ENCODE measurements at places on chromosomes 13 and 19.

DNA sequence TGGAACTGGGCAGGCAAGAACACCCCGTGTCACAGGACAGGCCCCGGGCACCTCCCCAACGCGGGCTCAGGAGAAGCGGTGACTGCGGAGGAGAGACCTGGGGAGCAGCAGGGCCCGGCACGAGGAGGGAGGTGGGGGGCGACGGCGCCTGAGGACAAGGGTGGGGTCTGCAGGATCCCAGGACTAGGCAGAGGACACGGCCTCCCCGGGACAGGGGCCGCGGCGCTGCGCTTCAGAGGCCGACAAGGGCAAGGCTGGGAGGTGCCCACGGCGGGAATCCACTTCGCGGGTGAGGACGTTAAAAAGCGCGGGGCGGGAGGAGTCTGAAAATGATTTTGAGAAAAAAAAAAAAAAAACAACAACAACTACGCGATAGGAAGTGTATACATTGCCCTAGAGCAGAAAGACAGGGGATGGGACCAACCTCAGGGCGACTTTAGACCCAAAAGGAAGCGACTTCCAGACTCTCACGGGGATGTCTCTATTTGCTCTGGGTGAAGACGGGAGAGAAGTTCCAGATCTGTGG lies 44.9 kb downstream of the ZNF611 start:
- DNase-seq, result no peak

GRCh38 chr13:67538906-67539305 lies 308.8 kb upstream of the PCDH9 start:
- no peak for DNase-seq

DNA sequence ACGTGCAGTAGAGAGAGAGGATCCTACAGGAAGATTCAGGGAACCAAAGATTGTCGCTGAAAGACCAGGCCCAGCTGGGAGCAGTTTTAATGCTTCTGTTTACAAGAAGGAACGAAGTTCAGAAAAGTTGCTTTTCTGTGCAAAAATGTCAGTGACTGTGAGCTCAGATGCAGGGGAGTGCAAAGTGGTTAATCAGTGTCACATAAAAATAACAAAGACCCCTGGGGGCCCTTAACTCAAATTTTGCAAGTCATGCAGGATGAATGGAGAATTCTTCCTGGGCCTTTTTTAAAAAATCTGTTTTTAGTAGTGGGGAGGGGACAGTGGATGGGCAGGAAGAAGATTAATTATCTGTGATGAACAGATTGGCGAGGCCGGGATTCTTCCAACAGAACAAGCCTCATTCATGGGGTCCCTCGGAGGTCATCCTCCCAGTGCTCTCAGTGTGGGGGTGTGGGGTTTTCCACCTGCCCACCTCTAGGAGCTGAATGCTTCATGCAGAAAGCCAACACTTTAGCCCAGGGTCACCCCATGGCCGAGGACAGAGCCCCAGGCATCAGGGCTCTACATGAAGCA lies 167.2 kb downstream of the UQCRFS1 start:
- DNase-seq, result no peak

DNA sequence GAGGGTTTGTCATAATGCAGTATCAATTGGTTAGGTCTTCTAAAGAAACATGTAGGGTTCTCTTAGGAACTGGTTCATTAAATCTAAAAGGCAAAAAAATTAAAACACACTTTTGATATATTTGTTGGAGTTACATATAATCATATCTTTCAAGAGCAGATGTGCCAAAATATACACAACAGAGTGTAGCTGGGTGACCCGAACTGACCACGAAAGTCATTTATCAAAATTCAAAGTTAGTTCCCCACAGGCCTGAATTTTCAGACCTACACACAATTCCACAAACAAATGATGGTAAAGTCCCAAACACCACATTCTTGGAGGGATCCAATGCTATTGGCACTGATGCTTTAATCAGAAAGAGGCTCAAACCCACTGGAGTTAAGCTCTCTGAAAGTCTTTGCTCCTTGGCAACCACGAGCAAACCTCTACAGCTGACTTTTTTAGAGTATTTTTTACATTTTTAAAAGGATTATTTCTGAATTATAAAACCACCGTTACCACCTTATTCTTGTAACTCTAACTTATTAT lies 50.9 kb downstream of the IRS2 start:
- no peak for DNase-seq

GRCh38 chr13:80524447-80525215 lies 183.7 kb upstream of the SPRY2 start:
- no peak for DNase-seq

DNA sequence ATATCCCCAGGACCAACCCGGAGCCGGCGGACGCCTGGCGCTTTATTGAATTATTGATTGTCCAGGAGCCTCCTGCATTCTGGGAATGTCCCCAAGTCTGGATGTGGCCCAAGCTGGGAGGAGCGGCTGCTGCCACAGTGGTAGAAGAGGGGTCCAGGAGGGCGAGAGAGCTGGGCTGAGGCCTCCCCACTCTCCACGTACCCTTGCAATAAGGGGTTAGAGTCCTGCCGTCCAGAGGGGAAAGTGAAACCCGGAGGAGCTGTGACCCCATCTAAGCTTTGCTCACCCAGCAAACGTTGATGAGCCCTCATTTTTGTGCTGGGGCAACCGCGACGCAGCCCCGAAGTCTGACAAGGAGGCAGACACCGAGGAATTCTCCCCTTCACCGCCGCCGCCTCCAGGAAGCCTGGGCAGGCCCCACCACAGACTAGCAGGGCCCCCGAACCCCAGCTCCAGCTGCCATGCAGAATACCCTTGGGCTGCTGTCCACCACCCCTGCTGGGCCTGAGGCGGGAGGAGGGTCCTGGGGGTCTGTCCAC lies 1.4 kb upstream of the C2CD4C start:
- DNase-seq, result no peak

DNA sequence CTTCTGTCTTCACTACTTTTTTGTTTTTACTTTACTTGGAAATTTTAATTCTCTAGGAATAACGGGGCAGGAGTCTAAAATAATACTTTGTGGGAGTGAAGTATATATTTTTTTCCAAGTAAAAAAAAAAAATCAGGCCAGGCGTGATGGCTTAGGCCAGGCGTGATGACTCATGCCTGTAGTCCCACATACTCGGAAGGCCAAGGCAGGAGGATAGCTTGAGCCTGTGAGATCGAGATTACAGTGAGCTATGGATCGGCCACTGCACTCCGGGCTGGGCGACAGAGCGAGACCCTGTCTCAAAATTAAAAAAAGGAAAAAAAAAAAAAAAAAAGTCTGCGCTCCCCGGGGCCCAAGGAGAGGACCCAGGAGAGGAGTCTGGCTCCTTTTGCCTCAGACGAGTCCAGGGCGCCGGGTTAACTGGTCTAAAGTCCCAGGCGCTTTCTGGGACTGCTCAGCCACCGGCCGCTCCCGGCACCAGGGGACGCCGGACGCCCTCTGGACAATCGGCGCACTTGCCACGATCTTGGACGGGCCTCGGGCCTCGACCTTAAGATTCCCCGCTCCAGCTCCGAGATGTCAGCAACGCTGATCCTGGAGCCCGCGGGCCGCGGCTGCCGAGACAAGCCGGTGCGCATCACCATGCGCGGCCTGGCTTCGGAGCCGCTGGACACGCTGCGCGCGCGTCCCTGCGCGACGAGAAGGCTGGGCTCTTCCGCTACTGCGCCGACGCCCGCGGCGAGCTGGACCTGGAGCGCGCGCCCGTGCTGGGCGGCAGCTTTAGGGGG lies 2.7 kb upstream of the ZFP82 start:
- no peak for DNase-seq

- DNase-seq, result no peak
Observed at GRCh38 chr13:50677687-50678463, 165.6 kb downstream of the DLEU7 start.

GRCh38 chr13:25771202-25771601 lies 280.6 kb downstream of the SHISA2 start:
- no peak for DNase-seq

DNA sequence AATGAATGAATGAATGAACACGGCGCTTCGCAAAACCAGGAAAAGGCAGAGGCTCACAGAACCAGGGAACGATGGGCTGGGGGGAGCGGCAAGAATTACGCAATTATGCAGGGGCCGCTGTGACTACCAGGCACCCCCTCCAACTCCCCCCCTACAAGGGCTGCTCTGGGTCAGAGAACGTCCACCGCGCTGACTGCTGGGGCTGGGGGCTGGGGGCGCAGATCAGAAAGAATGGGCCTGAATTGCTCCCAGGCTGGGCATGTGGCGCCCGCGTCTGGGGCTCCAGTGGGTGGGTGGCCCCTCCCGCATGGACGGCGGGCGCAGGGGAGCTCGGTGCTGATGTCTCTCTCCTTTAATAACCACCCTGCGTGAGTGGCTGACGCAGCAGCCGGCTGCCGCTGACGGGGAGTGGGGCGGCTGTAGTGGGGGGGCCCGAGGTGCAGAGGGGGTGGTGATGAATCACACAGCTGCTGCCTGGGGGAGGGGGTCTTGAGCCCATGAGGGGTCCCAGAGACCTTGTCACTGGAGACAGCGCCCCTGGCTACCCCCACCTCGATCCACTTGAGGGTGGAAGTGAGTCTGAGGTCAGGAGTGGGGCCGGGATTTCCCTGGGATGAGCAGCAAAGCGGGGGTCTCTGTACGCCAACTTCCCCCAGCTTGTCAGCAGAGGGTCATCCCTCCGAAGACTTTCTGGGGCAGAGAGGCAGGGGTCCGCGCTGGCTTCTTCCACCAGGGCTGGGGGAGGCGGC lies 1.5 kb upstream of the CIRBP start:
- no peak for DNase-seq

DNA sequence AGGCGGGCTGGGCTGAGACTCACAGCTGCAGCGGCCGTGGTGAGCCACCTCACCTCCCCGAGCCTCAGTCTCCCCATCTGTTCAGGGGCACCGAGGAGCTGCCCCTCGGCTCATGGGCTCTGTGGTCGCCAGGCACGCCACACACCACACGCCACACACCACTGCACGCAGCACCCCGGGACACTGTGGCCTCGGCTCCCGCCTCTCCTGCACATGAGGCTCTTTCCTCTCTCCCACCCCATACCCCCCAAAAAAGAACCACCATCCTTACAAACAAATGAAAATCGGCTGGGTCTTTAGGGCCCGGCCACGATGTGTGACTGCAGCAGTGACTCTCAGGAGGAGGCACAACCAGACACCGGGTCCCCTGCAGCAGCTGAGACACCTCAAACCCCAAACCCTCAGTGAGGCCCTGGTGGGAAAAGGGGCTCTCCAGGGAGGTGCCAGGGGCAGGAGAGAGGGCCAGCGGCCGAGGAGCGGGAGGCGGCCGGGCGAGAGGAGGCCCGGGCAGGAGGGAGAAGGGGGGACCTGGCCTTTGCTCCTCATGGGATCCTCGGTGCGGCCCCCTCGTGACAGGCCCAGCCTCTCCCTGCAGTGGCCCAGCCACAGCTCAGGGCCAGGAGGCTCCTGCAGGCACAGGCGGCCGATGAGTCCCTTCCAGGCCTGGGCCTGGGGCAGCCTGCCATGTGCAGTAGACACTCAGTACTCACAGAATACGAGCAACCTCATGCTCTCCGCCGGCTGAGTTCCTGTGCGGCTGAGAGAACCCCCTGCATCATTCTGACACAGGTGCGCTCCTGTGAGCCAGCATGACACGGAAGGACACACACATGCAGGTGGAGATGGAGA lies 66.3 kb downstream of the RASA3 start:
- no peak for DNase-seq

DNA sequence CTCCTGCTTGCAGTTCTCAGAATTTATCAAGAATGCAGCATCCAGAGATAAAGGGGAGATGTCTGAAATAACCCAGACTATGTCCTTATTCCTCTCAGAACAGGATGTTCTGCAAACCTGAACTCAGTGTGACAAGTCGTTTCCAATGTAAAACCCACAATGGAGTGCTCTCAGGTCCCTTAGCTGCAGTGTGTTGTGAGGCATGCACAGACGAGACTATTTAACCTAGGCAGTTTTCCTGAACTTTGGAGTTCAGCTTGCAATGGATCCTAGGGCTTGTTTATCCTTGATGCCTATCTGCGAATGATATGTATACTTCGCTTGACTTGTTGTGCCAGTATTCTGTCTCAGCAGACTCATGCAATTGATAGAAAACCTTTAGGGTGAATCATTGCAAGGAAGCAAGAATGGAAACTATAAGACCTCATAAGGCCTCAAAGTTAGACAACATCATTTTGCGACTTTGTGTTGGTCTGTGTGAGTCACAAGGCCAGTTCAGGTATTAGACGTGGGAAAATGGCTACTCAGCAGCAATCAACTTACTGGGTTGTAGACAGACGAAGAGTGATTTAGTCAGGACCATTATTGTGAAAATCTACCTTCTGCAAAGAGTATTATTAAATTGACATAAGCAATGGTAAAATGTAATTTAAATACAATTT lies 2439.9 kb upstream of the PCDH20 start:
- no peak for DNase-seq

DNA sequence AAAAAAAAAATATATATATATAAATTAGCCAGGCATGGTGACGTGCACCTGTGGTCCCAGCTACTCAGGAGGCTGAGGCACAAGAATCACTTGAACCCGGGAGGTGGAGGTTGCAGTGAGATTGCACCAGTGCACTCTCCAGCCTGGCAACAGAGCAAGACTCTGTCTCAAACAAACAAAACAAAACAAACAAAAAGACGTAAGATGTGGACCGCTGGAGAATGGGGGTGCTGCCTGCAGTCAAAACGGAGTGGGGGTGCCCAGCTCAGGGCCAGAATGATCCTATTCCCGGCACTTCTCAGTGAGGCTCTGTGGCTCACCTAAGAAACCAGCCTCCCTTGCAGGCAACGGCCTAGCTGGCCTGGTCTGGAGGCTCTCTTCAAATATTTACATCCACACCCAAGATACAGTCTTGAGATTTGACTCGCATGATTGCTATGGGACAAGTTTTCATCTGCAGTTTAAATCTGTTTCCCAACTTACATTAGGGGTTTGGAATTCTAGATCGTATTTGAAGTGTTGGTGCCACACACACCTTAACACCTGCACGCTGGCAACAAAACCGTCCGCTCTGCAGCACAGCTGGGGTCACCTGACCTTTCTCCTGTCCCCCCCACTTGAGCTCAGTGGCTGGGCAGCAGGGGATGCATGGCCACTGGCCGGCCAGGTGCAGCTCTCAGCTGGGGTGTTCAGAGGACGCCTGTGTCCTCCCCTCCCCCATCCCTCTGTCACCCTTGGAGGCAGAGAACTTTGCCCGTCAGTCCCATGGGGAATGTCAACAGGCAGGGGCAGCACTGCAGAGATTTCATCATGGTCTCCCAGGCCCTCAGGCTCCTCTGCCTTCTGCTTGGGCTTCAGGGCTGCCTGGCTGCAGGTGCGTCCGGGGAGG lies at the start of gene F7:
Gene F7, plus strand, starts transcription at position 760 of the 889 bp plus-strand sequence. Its CDS starts 51 bp downstream, at position 811.
- DNase-seq, result no peak

- DNase-seq, result no peak
Observed at GRCh38 chr13:40533072-40533471, 133.4 kb downstream of the FOXO1 start.

GRCh38 chr13:107941345-107942029 lies 273.8 kb downstream of the LIG4 start:
- no peak for DNase-seq

DNA sequence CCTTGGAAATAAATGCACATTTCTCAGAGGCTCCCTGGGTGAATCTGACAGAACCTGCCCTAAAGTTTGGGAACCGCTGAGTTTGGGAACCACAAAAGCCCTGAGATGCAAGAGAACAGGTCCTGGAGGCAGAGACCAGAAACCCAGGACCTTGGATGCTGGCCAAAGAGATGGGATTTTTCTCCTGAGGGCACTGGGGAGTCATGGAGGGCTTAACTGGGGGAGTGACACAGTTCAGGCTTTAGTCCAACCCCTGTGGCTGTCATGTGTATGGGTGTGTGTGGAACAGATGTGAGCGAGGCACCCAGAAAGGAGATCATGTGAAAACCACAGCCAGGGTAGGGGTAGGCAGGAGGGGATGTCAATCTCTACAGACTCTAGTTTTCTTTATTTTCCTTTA lies 3.9 kb upstream of the NCCRP1 start:
- no peak for DNase-seq

Measured in SIG-M5 (cell line).